Immature natural killer cell (primary cell): ENCODE measurements at places on chromosomes 13 and 19.

DNA sequence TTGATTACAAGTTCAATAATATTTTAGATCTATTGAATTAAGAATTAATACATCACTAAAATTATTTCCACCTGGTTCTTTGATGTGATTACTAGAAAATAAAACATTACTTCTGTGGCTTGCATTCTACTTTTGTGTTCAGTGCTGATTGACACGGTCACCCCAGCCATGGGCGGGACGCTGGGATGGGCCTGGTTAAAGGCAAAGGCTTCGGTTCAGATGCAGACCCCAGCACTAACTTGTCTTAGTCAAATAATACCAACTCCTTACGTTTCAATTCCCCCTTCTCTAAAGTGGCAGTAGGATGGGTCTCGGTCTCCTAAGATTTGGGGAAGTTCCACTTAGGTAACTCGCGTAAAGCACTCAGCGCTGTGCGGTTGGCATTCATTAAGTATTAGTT, 144.9 kb downstream of the URI1 start:
- DNase-seq = no peak
- no peaks in the 10 kb centered on the region for H3K36me3 ChIP-seq
- no peak overlapping the region for H3K4me3 ChIP-seq
- H3K4me1 ChIP-seq = no peaks in the 10 kb centered on the region

DNA sequence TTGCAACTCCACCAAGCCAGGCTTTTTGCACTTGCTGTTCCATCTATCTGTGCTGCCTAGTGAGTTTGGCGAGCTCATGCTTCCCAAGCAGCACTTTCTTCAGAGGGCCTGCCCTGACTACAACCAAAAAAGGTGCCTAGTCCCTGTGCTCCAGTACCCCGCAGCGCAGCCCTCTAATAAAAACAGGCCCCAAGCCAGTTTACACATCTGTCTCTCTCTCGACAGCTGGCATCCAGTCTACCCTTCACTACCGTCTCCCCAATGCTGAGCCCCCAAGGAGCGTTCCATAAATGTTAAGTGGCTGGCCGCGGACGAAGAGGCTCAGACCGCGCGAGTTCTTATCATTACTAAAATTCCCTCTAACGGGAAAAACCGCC, 512 bp downstream of the MED4 start:
- peak overlapping the region; percentile 96 for H3K27ac ChIP-seq
- DNase-seq = no peak
- peaks cover 62% of the 10 kb centered on the region for H3K4me1 ChIP-seq
- no peaks in the 10 kb centered on the region for H3K36me3 ChIP-seq
- H3K27me3 ChIP-seq = peaks cover 10% of the 10 kb centered on the region

DNA sequence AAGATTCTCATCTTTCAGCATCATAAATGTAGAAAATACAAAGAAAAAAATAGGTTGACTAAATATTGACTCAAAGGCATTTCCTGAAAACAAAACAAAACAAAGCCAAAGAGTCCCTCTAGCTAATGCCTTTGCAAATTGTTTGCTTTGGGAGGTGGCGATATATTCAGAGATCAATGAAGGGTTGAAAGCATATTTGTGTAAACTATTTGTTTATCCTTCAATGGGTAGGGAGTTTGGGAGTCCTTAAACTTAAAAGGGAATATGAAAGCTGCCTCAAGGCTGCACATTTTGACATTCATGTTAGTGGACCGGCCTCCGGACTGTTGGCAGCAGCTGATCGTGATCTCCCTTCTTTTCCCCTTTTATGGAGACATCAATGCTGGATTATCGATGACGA, 257.5 kb downstream of the ITGBL1 start:
- no peaks in the 10 kb centered on the region for H3K36me3 ChIP-seq
- no peak for DNase-seq
- peaks cover 26% of the 10 kb centered on the region for H3K4me1 ChIP-seq
- H3K27me3 ChIP-seq = no peaks in the 10 kb centered on the region
- no peak overlapping the region for H3K27ac ChIP-seq

DNA sequence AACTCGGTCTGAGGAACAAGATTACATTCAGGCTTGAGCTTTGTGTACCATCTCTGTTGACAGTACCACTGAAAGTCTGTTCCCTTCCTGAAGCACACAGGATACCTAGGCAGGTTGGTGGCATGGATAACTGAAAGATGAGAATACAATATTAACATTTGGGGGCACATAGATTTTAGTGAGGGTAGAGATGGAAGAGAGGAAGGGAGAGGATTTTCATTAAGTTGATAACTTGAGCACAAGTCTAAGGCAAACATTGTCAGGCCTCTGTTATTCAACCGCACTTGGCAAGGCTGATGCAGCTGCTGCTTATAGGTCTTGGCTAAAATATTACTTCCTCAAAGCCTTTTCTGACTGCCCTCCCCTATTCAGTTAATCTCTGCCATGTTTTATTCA, 10.9 kb downstream of the MIR17HG start:
- no peaks in the 10 kb centered on the region for H3K4me1 ChIP-seq
- DNase-seq = no peak
- no peaks in the 10 kb centered on the region for H3K27me3 ChIP-seq
- peaks cover 16% of the 10 kb centered on the region for H3K36me3 ChIP-seq
- H3K27ac ChIP-seq = no peak overlapping the region

DNA sequence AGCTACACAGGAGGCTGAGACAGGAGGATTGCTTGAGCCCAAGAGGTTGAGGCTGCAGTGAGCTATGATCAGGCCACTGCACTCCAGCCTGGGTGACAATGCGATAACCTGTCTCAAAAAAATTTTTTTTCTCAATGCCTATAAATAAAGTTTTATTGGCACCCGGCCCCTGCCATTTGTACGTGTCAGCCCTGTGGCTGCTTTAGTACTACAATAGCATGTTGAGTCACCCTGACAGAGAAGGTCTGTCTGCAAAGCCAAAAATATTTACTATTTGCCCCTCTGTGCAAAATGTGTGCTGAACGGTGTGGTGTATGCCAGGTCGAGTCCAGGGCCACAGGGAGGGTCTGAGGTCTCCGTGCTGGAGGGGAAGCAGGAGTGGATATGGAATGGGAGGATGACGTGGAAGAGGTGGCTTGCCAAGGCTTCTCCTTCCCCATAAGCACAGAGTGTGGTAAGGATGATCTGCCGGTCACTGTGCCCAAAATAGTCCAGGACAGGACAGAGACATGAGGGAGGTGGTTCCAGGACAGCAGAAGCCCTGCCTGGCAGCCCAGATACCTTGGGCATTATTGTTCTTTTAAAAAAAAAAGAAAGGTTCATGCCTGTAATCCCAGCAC, 10.0 kb downstream of the NMRK2 start:
- H3K27me3 ChIP-seq = no peaks in the 10 kb centered on the region
- no peak for DNase-seq
- no peaks in the 10 kb centered on the region for H3K4me1 ChIP-seq
- no peak overlapping the region for H3K27ac ChIP-seq
- H3K4me3 ChIP-seq = no peak overlapping the region
- H3K36me3 ChIP-seq = no peaks in the 10 kb centered on the region

- no peak overlapping the region for H3K27ac ChIP-seq
- H3K36me3 ChIP-seq = peaks cover 11% of the 10 kb centered on the region
- no peak for DNase-seq
- no peaks in the 10 kb centered on the region for H3K4me1 ChIP-seq
- H3K4me3 ChIP-seq = no peak overlapping the region
- H3K27me3 ChIP-seq = no peaks in the 10 kb centered on the region
Observed at GRCh38 chr13:20073775-20074174, 87.1 kb downstream of the GJA3 start.

DNA sequence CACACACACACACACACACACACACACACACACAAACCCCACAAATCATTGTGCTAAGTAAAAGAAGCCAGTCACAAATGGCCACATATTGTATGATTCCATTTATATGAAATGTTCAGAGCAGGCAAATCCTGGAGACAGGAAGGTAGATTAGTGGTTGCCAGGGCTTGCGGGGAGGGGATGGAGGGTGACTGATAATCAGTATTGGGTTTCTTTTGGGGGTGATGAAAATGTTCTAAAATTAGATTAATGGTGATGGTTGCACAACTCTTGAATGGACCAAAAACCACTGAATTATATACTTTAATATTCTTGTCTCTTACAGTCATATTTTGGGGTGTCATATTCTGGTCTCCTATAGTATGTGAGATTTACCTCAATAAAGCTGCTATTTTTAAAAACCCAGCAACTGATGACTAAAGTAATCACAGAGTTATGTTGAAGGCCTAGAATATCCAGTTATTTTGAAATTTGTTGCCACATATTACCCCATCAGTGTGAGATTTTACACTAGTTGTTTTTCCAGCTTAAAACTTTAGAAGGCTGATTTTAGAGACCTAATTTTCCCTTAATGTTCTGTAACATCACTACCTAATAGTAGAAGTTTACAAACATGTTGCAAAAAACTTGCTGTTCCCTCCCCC, 20.3 kb downstream of the FLT1 start:
- DNase-seq = no peak
- H3K27ac ChIP-seq = no peak overlapping the region
- H3K27me3 ChIP-seq = peaks cover 8% of the 10 kb centered on the region
- no peaks in the 10 kb centered on the region for H3K4me1 ChIP-seq

DNA sequence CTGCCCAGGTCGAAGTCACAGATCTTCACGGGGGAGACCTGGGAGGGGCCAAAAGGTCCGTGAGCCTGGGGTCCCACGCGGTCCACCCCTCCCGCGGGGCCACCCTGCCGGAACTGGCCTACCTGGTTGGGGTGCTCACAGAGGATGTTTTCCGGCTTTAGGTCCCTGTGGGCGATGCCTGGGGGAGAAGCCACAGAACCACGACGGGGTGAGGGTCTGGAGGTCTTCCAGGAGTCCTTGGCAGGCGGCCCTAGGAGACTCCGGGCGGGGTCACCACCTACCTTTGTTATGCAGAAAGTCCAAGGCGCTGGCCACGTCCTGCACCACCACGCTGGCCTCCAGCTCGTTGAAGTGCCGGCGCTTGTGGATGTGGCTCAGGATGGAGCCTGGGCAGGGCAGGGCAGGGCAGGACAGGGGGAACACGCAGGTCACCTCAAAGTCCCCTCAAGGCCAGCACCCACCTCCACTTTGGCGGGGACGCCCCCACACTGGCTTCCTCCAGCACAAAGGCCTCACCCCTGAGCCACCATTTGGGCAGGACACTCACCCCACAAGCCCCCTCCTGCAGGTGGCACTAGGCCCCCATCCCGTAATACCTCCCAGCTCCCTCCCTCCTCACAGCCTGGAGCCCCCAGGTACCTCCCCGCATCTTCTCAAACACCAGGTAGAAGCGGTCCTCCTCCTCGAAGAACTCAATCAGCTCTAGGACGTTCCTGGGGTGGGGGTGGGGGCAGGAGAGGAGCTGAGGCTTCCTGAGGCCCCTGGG, 8.4 kb downstream of the MKNK2 start:
- peak overlapping the region; percentile 71 for H3K4me3 ChIP-seq
- peaks cover 5% of the 10 kb centered on the region for H3K4me1 ChIP-seq
- H3K27me3 ChIP-seq = no peaks in the 10 kb centered on the region
- peak overlapping the region; percentile 86 for H3K27ac ChIP-seq

DNA sequence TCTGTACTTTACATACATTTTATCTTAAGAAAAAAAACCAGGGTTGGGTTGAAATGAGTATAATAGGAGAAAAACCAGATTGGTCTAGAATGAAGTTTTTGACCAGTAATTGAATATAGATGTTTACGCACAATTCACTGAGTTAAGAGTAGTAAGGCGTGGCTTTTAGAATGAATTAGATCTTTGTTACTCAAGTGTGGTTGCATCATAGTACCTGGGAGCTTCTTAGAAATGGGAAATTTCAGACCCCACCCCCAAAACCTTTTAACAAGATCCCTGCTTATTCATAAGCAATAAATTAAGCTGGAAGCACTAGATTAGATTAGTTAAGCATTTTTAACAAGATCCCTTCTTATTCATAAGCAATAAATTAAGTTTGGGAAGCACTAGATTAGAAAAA, 28.7 kb upstream of the LMO7 start:
- H3K27me3 ChIP-seq = no peaks in the 10 kb centered on the region
- H3K36me3 ChIP-seq = peaks cover 17% of the 10 kb centered on the region
- no peak for DNase-seq
- no peak overlapping the region for H3K4me3 ChIP-seq

DNA sequence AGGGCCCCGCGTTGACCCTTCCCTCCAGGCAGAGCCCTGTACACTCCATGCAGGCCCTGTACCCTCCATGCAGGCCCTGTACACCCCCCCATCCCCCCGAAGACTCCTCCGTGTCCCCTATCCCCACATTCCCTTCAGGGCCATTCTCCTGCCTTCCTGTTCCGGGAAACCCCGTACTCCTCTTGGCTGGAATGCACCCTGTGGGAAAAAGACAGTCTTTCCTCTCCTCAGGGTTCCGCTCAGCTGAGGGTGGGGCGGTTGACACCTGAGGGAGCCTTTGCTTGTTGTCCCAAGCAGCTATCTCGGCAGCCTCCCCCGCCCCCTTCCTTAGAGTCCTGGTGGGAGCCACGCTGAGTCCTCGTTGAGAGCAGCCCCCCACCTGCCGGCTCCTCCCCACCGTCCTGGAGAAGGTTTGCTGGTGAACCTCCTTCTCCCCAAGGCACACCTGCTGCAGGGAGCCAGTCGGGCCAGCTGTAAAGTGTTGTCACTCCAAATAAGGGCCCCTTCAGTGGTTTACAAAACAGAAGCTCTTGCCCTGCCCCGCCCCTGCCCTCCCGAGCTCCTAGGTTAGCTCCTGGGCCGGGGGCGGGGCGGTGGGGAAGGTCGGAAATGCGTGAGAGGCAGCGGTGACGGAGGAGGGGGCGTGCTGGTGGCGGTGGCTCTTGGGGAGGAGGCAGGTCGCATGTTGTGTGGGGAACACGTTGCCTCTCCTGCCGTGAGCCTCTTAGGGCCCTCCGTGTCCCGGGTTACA, 1.5 kb downstream of the GNA11 start:
- no peaks in the 10 kb centered on the region for H3K36me3 ChIP-seq
- H3K4me1 ChIP-seq = peaks cover 20% of the 10 kb centered on the region
- H3K27ac ChIP-seq = no peak overlapping the region
- H3K4me3 ChIP-seq = peak overlapping the region; percentile 78
- DNase-seq = peak; percentile 21

- H3K4me3 ChIP-seq = no peak overlapping the region
- H3K27ac ChIP-seq = no peak overlapping the region
- H3K4me1 ChIP-seq = peaks cover 28% of the 10 kb centered on the region
- H3K27me3 ChIP-seq = no peaks in the 10 kb centered on the region
Observed at GRCh38 chr19:46369817-46370216, 22.9 kb downstream of the PPP5C start.

- peaks cover 8% of the 10 kb centered on the region for H3K4me1 ChIP-seq
- no peak overlapping the region for H3K27ac ChIP-seq
- DNase-seq = no peak
- H3K4me3 ChIP-seq = no peak overlapping the region
- peaks cover 13% of the 10 kb centered on the region for H3K36me3 ChIP-seq
- H3K27me3 ChIP-seq = peaks cover 2% of the 10 kb centered on the region
Observed at GRCh38 chr19:56146904-56147303, 5.8 kb downstream of the ZNF444 start.
